ENCODE measurements at places on chromosomes 13 and 19.

DNA sequence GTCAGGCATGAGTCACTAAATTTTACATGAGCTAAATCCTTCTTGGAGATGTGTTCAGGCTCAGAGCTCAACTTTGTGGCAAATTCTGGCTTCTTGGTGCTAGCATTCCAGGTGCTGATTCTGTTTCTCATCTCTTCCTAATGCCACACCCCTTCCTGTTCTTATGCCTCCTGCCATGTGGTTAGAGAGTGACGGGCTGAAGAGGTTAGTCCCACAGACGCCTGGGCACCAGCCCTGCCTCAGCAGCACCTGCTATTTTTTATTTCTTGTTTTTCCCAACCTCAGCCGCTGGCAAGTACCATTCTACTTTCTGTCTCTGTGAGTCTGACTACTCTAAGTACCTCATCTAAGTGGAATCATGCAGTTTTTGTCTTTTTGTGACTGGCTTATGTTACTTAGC, 329.5 kb downstream of the KCNRG start:
- no peak for DNase-seq

DNA sequence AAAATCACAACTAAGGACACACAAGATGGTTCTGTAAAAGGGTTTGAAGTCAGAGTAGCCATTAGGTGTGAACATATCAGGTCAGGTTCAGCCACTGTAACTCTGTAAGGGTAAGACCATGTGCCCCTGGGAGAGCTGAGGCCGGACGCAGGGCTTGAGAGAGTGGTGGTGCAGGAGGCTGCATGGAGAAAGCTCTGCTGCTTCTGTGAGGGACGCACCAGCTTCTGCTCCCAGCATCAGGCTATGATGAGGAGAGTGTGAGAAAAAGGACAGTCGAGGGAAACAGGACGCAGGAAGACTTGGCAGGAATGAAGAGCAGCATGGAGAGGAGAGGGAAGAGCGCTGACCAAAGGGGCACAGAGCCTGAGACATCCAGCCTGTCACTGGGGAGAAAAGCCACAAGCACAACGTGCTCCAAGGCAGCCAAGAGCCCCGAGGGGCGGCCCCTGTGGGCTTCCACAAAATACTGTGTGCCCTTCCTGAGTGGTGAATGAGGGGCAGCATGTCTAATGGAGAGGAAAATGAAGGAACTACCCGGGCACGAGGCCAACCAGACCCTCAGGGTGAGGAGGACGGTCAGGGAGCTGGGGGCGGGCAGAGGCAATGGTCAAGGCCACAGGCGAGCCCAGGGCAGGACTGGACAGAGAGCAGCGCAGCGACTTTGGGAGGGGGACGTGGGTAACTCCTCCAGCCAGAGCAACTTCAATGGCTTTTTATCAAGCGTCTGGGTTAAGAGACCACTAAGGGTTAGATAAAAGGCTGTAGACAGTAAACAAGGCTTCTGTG, 107.7 kb downstream of the COL4A1 start:
- DNase-seq: no peak

- DNase-seq: peak; percentile 36
These were observed 904 bp upstream of the SOX1 start for GRCh38 chr13:112065867-112066623.

DNA sequence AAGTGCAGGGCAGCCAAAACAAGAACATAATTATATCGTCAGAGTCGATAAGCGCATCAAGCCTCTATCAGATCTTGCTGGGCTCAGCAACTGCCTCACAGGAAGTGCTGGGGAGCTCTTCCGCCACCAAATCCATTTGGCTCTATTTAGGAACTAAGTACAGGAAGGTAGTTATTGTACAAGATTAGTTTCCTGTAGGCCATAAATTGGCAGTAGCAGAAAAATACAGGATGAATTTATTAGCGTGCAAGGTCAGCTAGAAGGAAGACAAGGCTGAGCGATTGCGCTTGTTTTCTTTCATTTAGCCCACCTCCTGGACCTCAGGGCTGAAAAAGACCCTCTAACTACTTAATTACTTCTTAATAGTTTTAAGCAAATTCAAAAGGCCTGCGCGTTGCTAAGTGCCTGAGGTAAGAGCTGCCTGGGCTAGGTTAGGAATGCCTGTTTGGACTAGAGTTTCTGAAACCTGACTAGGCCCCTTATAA, 118.5 kb downstream of the IRS2 start:
- no peak for DNase-seq

- no peak for DNase-seq
These were observed 1629.0 kb downstream of the OLFM4 start for GRCh38 chr13:54657588-54657987.

DNA sequence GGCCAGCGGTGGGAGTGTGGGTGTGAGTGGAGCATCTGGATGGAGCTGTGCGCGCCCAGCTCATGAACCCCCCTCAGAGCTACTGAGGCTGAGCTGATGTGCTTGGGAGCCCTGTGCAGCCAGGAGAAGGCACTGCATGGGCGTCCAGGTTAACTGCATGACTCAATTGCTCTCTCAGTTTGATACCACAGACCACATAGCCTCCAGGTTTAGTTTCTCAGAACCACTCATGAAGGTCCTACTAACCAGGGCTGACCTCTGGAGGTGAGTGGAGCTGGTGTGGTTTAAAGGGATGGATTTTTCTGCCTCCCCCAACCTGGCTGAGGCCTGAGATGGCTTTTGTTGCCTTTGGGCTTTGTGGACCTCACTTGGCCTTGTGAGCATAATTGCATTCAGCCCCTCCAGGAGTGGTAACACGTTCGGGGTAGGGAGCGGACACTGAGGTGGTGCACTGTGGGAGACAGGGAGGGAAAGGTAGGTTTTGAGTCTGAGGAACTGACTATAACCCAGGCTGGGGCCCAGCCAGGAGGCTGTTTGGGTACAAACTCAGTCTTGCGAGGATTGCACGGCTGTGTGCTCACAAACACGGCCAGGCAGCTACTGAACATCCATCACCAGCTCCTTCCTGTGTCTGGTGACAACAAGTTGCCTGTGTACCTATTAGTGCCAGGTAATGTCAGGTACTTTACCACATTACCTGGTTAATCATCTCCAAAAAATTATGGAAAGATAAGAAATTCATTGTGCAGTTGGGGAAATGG, 97.5 kb downstream of the RGCC start:
- peak; percentile 78 for DNase-seq

GRCh38 chr13:22040810-22041364, 370.0 kb downstream of the FGF9 start:
- DNase-seq: no peak

GRCh38 chr19:13207237-13207845, 57.1 kb downstream of the IER2 start:
- DNase-seq: peak; percentile 56

GRCh38 chr13:99566125-99567083, 65.1 kb downstream of the TM9SF2 start:
- DNase-seq: no peak

GRCh38 chr19:28940751-28941500, 272.0 kb downstream of the UQCRFS1 start:
- no peak for DNase-seq

DNA sequence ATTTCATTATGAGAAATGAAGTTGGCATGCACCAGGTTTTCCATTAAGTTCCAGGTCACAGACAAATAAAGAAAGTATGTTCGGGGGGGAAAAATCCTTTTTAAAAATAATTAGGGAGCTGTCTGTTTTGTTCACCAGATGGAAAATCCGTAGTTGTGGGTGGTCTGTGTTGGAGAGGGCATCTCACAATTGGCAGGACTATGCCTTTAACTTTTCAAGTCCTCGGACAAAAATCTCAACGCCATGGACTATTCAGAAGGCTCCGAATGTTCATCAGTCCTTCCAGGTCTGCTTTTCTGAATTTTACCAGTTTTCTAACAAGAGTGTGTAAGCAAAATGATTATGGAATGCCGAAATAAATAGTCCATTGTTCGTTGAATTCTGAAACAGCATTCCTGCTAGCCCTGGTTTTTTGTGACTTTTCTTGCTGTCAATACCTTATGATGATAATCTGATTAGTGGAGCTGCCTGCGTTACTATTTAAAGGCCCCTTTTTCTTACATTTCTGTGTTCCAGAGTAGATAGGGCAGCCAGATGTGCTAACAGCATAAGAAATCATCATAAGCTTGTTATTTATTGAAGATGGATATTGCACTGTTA, 146.9 kb downstream of the TM9SF2 start:
- no peak for DNase-seq

- DNase-seq: peak; percentile 54
These were observed 13.3 kb downstream of the ARRDC2 start for GRCh38 chr19:18021121-18021755.

- no peak for DNase-seq
These were observed 204.5 kb downstream of the PDS5B start for GRCh38 chr13:32790731-32791130.

DNA sequence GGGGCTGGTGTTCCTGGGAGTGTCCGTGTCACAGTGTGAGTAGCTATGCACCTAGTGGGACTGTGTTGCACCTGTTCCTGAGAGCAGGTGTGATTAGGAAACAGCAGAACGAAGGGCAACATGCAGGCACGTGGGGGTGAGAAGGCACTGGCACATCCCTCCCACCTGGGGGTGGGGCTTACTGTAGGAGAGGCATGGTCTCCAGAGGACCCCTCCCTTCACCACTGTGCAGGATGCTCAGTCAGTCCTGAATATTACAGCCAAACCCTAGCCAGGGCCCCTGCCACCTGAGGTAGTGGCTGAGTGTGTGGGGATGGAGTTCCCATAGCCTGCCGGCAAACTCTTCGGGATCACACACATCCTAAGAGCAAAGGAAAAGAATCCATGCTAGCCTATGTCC, 99.2 kb downstream of the ZDHHC20 start:
- DNase-seq: no peak

DNA sequence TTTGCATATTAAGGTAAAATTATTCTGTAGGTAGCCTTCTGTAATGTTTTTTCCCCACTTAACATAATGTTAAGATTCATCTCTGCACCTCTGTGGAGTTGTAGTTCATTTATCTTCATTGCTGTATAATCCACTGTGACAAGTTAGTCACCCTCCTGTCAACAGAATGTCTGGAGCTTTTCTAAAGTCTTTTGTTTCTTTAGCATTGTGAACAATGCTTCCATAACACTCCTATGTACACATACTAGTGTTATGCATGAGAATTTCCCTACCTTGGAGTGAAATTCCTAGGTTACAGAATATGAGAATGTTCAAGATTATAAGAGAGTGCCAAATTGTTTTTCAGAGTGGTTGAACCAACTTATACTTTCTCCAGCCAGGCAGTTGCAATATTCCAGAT, 113.5 kb downstream of the COG6 start:
- DNase-seq: no peak

DNA sequence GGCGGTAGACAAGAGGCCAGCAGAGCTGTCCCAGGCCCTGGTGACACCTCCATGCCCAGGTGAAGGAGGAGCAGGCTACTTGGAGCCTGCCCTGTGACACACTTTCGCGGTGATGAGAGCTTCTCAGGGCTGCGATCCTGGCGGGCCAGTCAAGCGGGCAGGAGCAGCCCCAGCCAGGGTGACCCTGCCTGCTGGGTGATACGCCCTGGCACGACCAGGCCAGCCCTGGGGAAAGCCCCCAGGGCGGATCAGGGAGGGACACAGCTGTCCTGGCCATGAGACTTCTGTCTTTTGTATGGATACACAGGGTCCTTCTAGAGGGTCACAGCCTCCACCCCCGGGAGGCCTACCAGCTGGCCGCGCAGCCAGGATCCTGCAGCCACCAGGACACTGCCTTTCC, 13.1 kb downstream of the DNM2 start:
- DNase-seq: peak; percentile 7

GRCh38 chr13:42041684-42042035, 6.8 kb upstream of the DGKH start:
- DNase-seq: peak; percentile 69

- DNase-seq: no peak
These were observed 36.9 kb downstream of the PABPC3 start for GRCh38 chr13:25132751-25133390.

- DNase-seq: no peak
These were observed 617 bp upstream of the IQCN start for GRCh38 chr19:18274781-18275356.

- no peak for DNase-seq
These were observed 125.5 kb upstream of the TRPC4 start for GRCh38 chr13:37995092-37995491.

GRCh38 chr13:58376349-58376748, 744.8 kb downstream of the PCDH17 start:
- no peak for DNase-seq

DNA sequence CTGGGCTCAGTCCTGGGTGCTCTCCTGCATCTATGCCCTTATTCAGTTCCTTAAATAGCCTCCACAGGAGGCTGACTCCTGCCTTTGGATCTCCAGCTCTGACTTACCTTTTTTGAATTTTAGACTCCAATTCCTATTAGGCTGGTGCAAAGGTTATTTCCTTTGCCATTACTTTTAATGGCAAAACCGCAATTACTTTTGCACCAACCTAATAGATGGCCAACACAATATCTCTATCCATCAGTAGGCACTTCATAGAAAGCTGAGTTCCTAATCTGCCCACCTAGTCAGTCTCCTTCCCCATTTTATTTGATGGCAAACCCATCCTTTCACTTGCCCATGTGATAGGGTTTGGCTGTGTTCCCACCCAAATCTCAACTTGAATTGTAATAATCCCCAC, 95.3 kb downstream of the CACNA1A start:
- DNase-seq: no peak

GRCh38 chr13:32877491-32877890, 138.7 kb upstream of the KL start:
- DNase-seq: no peak

DNA sequence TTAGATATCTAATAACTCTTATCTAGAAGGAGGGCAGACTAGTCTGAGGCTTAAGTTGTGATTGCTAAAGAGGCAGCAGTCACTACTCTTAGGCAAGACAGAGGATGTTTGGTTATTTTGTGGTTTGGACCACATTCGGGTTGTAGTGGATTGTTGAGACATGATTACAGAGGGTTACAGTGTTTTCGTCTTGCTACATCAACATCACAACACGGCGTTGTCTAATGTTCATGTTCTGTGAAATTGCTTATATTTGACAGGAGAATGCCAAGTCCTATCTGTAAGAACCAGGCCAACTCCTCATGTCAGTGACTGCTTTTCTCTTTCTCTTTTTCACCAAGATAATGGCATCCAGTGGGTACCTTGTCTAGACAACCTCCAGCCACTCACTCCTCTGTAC, 16.8 kb upstream of the TM9SF2 start:
- DNase-seq: no peak

DNA sequence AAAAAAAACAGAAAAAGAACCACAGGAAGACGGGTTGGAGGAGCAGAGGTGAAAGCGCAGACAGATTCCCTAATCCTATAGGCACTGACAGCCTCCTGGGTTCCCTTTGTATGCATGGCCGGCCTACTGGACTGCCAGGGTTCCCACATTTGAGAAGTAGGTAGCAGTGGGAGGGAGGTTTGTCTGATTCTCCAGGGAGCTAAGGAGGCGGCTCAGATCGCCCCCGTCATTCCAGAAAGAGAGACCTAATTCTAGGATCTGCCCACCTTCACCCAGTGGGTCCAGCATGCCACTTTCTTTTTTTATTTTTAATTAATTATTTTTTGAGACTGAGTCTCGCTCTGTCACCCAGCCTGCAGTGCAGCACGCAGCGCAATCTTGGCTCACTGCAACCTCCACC, 9.7 kb upstream of the CCL25 start:
- no peak for DNase-seq

DNA sequence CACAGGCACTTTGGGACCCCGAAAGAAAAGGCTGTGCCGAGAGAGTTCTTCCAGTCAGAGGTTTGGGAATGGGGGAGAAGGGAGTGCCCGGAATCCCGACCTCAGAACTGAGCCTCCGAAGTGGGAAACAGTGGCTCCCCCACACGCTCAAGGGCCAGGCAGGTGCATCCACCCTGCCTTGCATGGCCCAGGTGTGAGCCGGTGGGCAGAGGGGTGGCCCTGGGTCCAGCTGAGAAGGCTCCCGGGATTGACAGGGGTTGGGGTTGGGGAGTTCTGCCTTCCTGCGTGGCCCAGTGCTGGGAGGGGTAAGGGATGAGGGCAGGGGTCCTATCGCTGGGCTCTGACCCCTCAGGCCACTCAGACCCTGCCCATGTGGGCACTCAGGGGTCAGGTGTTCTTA, 163.5 kb upstream of the TUBA3C start:
- DNase-seq: no peak

All from GM13977 (cell line).